AG10803 (cell line): ENCODE measurements at places on chromosomes 7 and 10.

- peak; percentile 72 for DNase-seq
Measured at GRCh38 chr7:75534727-75535307, 42.7 kb downstream of the SPDYE5 start.

- DNase-seq, result no peak
Measured at GRCh38 chr7:20777377-20778062, 9.2 kb downstream of the SP8 start.

DNA sequence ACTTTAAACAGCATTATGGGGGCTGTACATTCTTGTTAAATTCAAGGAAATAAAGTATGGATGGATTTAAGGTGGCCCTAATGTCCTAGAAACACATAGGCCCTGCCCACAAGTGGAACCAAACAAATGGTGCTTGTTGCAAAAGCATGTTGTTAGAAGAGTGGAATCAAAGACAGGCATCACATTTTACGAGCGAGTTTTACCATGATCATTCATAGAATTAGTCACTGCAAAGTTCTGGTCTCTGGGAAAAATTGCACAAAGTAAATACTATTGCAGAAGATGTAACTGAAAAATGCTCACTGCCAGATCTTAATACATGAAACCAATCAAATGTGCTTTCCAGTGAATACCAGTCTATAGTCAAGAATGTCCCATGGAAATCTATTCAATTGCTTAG lies 677.1 kb downstream of the PARD3 start:
- peak; percentile 28 for DNase-seq

DNA sequence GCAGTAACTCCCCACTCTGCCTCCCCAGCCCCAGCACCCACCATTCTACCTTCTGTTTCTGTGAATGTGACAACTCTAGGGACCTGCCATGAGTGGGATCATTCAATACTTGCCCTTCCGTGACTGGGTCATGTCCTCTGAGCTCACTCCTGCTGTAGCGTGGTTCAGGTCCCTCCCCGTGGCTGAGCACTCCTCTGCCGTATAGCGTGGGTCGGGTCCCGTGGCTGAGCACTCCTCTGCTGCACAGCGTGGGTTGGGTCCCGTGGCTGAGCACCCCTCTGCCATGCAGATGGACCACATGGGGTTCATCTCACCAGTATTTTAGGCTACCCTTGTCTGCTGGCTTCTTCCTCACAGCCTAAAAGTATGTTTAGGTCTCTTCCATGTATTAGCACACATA lies 43.0 kb downstream of the INSIG1 start:
- no peak for DNase-seq

GRCh38 chr10:69389827-69390490 lies 26.8 kb downstream of the TACR2 start:
- DNase-seq, result no peak
